C1 segment of cervical spinal cord (tissue), 14 donors: ENCODE measurements at places on chromosomes 4 and X.

DNA sequence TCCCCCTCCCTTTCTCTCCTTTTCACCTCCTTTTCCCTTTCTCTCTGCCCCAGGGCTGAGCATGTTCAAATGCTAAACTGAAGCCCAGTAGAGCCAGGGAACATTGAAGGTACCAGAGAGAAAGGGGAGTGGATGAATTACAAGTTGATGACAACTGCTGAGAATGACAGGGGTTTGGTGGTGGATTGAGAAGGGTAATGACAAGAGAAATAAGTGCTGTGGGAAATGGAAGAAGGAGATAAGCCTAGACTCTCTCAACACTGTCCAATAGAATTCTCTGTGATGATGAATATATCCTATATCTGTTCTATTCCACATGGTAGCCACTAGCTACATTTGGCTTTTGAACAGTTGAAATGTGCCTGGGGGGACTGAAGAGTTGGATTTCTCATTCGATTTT, 154.5 kb downstream of the TMEM164 start:
- no peak for DNase-seq

DNA sequence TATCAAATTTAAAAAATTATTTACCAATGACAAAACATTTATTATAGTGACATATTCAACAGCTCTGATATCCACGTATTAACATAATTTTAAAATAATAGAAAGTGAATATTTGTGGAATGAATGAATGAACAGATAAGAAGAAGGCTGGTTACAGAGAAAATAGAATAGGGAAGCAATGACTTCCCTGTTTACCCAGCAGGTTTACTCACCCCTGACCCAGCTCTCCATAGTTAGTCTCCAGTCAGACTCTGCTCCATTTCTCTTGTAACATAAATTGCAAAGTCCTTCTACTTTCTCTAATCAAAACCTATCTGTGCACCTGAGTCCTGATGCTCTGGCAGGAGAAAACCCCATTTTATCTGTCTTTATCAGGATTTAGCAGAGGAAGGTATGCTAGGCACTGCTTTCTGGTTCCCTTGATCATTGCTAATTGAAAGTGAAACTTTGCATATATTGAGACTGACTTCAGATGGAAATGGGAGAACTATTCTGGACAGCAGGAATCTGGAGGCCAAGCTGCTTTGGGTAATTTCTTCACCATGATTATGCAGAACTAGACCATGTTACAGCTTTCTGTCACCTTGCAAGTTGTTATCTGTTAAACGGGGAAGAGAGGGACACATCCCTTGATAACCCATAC, 363.0 kb downstream of the FAT4 start:
- no peak for DNase-seq

GRCh38 chr4:127210893-127211649, 421.7 kb upstream of the INTU start:
- DNase-seq, result no peak

- no peak for DNase-seq
These were observed 2.0 kb upstream of the PCDH19 start for GRCh38 chrX:100411802-100412715.

GRCh38 chr4:143626134-143626911, 74.2 kb downstream of the FREM3 start:
- DNase-seq, result no peak

GRCh38 chr4:139957986-139958738, 195.8 kb downstream of the MAML3 start:
- DNase-seq, result no peak

DNA sequence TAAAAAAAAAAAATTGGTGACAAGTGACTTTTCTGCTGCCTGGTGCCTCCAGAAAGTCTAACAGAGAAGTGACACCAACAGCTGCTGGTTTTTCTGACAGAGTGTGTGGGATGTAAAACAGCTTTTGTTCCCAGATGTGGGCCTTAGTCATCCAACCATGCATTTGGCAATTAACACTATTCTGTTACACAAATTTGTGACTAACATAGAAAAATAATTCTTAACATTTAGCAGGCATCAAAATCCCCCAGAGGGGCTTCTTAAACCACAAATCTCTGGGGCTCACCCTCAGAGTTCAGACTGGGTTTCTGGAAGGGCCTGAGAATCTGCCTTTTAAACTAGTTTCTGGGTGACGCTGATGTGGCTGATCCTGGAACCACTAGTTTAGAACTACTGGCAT, 100.5 kb upstream of the PCDH7 start:
- no peak for DNase-seq

DNA sequence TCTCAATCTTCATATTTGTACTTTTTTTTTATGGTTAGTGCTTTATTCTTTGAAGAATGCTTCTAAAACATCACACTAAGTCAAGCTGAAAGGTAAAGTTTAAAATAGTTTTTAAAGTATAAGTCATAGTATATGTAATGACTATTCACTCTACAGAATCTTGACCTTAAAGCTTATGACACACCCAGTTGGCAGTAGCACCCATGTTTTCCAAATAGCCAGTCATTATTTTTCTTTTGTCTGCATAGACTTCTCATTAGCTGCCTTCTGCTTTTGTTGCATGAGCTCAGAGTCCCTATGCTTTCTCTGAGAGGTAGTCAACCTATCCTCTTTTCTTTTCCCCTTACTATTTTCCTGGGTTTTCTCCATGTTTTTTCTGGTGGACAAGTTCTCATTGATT, 231.5 kb downstream of the PCDH18 start:
- DNase-seq, result no peak

GRCh38 chr4:27206009-27206408, 345.4 kb downstream of the STIM2 start:
- no peak for DNase-seq

- DNase-seq, result no peak
These were observed 31.8 kb downstream of the SH3TC1 start for GRCh38 chr4:8230891-8231290.

DNA sequence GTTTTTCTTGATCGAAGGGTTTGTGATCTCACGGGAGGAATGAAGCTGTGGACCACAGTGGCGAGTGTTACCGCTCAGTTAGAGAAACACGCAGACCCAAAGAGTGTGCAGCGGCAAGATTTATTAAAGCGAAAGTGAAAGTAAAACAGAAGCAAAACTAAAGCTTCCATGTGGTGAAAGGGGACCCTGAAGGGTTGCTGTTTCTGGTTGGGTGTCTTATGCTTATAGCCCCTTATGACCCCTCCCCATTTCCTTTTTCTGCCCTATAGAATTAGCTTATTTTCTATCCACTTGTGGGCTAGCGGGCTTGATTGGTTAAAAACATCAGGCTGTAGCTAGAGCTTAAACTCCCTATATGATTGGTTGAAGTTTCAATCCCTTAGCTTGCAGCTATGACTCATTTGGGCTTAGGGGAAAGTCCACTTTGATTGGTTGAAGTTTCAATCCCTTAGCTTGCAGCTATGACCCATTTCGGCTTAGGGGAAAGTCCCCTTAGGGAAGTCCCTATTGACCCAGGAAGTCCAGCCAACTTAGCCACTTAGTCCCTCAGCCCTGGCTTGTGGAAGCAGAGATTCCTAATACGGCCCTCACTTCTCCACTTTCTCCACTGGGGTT, 171.2 kb upstream of the NWD2 start:
- DNase-seq, result no peak

DNA sequence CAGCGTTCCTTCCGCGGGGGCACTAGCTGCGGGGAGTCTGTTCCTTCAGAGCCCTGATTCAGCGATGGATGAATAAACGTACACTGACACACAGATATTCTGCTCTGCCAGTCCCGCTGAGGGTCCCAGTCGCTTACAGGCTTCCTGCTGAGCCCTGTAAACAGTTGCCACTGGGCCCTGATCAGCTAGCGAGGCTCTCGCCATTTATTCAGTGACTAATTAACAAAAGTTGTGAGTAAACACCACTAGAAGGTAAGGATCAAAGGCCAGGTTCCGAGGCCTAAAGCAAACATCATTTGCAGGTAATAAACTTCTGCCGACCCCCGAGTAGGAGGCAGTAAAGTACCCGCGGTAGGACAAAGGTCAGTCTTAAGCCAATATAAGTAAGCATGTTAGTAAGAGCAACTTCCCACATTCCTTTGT, 442.6 kb upstream of the GALNT7 start:
- no peak for DNase-seq

GRCh38 chr4:122746485-122746965, 14.0 kb downstream of the BBS12 start:
- DNase-seq, result no peak

DNA sequence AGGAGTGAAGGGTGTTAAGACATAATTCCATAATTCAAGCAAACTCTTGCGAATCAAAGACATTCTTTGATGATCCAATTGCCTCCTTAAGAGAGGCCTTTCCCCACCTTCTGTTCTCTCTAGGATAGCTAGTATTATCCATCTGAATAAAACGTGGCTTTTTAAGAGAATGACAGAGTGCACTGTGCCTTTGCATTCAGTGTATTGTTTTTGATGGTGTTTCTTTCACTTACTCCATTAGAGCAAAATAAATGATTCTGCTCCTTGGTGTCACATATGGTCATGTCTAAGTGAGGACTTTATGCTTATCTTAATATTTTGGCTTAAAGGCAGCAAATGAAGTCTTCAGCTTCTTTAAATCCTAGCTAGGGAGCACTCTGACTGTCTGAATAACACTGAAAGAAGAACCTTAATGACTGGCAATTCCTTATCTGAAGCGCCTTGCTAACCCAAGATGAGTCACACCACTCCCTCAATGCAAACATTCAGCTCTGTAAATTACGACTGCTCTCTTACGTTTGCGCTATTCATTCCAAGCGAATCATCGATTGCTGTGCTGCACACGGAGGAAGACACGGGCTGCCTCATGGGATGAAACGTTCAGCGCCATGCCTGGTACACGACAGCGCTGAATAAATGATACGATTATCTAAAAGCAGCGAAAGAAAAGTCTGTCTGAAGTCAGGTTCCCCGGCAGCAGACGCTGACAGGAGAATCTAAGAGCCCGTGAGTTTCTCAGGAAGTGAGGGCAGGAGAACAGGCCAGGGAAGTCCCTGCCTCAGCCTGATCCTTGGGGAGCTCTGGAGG, 35.1 kb upstream of the GEMIN8 start:
- no peak for DNase-seq

- no peak for DNase-seq
These were observed 15.6 kb upstream of the ADGRA3 start for GRCh38 chr4:22531311-22532019.

GRCh38 chr4:8278009-8278395, 8.4 kb downstream of the HTRA3 start:
- no peak for DNase-seq

GRCh38 chr4:165288639-165289422, 38.6 kb upstream of the MSMO1 start:
- no peak for DNase-seq

DNA sequence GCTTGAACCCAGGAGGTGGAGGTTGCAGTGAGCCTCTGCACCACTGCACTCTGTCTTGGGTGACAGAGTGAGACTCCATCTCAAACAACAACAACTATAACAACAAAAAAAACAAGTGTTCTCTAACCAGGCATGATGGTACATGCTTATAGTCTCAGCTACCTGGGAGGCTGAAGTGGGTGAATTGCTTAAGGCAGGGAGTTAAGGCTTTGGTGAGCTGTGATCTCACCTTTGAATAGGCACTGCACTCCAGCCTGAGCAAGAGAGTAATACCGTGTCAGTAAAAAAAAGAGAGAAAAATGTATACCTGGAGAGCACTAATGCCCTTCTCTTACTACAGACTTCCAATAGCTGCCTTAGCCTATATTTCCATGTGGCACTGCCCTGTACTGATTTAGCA, 18.9 kb upstream of the USP9X start:
- DNase-seq, result no peak

DNA sequence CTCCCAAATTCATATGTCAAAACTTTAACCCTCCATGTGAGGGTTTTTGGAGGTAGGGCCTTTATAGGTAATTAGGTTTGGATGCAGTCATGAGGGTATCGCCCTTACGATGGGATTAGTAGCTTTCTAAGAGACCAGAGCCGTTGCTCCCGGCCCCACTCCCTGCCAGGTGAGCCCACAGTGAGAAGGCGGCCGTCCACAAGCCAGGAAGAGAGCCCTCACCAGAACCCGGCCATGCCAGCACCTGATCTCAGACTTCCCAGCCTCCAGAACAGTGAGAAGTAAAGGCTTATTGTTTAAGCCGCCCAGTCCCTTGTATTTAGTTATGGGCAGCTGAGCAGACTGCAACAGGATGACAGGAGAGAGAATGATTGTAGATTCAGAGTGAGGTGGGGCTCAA, 40.8 kb downstream of the DCTD start:
- DNase-seq, result no peak

DNA sequence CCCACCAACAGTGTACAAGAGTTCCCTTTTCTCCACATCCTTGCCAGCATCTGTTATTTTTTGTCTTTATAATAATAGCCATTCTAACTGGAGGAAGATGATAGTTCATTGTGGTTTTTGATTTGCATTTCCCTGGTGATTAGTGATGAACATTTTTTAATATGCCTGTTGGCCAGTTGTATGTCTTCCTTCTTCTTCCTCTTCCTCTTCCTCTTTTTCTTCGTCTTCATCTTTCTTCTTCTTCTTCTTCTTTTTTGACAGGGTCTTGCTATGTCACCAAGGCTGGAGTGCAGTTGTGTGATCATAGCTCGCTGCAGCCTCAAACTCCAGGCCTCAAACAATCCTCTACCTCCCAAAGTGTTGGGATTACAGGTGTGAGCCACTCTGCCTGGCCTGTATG, 87.4 kb downstream of the CCDC160 start:
- DNase-seq, result no peak

DNA sequence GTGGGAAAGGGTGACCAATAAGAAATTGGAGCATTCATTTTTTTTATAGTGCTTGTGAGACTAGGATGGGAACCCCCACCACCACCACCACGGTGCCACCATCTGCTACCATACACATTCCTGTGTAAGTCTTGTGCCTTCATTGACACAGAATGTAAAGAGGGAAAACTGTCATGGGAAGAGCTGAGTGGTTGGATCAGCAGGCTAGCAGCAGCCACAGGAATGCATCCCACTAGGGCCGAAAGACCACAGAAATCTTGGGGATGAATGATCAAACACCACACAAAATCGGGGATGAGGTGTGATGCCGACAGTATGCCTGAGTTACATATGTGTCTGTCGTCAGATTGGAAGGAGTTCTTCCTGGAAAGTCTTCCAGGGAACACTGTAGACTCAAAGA, 69.2 kb downstream of the SRPX start:
- no peak for DNase-seq

DNA sequence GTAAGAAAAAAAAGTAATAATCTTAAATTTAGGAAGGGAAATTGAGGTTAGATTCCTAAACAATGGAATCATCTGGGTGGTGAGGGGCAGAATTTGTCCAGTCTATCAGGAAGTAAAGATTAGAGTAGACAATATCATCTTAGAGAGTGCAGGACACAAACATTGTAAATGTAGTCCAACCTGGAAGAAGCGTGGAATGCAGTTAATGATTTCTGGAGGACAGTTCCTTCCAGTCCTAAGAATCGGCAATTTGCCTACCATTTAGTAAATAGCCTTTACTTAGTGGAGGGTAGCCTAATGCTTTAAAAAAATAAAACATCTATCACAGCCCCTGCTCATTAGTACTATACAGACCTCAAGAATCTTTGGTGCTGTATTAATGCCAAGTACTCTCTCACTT, 147.5 kb upstream of the TTC29 start:
- no peak for DNase-seq

DNA sequence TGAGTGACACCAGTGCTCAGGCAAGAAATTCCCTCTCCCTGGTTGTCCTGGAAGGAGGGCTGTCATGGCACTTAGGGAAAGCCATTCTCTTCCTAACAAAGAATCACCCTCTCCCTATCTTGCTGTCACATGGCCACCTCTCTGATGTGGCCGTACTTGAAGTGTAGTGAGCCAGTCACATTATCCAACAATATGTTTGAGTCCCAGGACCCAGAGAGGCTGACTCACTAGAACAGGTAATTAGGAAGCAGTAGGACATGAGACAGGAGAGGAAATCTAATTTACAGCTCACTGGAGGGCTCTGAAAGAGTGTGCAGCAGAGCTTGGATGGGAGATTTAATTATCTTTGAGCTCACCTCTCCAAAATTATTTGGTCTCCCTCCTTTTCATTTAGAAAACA, 299.1 kb downstream of the ARHGAP24 start:
- DNase-seq, result no peak
